ENCODE measurements at places on chromosomes 7 and 10.

- no peak for DNase-seq
Measured at GRCh38 chr7:33722383-33723101, 182.8 kb upstream of the BMPER start.

DNA sequence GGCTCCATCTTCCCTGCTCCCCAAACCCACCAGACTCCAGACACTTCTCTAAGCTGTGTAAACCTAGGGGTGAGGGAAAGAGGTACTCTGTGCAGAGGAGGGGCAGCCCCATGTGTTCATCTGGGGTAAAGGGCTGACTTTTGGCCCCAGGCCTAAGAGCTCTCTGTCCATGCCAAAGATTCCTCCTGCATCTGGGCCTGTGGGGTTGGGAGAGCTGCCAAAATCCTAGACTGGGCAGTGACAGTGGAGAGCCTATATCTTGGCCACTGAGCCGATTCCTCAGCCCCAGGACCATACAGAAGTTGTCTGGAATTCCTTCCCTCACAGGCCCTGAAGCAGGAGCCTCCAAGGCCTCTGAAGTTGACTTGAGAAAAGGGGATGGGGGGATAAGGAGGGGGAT, 25.3 kb upstream of the LEP start:
- DNase-seq = peak; percentile 61

DNA sequence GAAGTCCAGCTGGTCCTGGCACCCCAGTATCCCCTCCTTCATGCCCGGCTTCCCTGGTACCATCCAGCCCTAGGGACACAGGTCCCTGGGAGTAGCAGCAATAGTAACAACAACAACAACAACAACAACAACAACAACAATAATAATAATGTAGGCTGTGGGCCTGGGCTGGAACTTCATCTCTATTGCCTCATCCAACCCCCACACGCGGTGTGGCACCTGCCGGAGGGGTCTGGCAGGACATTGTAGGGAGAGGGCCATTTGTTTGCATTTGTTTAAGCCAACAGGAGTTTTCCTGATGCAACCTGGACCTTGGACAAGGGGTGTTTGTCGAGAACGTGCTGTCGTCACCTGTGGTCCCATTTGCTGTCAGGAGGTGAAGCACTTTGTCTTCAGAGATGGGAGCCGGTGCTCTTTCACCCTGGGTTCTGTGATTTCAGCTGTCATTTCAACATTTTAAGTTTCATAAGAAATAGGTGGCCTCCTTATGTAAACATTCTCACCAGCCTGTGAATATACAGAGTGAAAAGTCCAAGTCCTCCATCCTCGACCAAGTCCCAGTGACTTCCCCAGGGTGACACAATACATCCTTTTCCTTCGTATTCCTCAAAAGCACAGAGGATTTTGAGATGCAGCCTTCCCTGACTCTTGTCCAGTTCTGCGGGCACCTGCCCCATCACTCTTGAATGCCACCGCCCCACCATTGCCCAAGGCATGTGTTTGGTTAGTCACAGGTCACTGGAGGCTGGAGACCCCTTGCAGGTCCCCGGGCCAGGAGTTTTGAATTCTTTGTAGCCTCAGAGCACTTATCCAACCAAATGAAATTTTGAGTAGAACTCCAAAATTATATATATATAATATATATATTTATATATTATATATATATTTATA, 9.2 kb downstream of the LHPP start:
- no peak for DNase-seq

GRCh38 chr7:13031468-13031867, 344.0 kb downstream of the ARL4A start:
- DNase-seq = no peak

GRCh38 chr10:100829933-100830727, 82.6 kb upstream of the SLF2 start:
- no peak for DNase-seq

- no peak for DNase-seq
Measured at GRCh38 chr10:132845041-132845551, 59.1 kb upstream of the NKX6-2 start.

GRCh38 chr10:24437302-24437701, 228.4 kb downstream of the KIAA1217 start:
- DNase-seq = no peak

DNA sequence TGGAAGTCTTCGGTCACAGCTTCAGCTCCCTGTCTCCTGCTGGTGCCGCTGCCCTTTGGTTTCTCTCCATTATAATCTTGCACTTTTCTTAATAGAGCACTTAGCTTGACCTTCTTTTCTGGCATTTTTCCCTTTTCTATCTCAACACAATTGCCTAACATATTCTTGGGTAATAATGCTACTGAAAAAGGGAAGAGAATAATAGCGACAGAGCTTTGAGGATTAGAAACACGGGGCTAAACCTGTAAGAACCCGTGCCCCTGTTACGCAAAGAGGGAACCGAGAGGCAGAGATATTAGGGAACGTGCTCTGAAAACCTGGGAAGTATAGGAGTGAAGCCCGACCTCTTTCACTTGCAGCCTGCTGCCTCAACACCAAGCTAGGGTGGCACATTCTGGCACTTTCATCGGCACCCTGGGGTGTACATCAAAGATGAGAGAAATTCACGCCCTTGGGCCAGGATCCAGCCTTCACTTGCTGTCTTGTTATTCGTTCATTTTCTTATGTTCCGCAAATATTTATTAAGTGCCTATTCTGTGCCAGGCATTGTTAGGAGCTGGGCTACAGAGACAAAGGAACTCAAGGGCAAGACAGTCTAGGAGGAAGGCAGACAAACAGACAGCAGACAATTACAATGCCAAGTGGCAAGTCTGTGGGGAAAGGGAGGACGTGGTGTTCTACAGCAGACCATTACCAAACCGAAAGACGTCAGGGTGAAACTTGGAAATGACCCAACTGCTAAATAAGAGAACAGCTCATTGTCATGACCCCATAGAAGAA, 33.0 kb upstream of the GALNTL5 start:
- DNase-seq = no peak

DNA sequence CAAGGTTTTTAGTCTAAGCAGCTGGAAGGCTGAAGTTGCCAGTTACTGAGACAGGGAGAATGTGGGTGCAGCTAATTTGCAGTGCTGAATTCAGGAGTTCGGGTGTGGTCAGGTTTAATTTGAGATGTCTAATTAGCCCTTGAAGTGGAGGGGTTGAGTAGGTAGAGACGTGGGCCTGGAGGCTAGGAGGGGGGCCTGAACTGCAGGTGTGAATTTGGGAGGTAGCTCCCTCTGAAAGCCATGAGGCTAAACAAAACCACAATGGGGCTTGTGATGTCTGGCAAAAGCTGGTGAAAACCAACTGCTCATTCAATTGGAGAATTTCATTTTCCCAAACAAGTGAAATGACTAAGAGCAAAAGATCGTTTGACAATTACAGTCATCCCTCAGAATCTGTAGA, 246.0 kb upstream of the NFE2L3 start:
- no peak for DNase-seq

DNA sequence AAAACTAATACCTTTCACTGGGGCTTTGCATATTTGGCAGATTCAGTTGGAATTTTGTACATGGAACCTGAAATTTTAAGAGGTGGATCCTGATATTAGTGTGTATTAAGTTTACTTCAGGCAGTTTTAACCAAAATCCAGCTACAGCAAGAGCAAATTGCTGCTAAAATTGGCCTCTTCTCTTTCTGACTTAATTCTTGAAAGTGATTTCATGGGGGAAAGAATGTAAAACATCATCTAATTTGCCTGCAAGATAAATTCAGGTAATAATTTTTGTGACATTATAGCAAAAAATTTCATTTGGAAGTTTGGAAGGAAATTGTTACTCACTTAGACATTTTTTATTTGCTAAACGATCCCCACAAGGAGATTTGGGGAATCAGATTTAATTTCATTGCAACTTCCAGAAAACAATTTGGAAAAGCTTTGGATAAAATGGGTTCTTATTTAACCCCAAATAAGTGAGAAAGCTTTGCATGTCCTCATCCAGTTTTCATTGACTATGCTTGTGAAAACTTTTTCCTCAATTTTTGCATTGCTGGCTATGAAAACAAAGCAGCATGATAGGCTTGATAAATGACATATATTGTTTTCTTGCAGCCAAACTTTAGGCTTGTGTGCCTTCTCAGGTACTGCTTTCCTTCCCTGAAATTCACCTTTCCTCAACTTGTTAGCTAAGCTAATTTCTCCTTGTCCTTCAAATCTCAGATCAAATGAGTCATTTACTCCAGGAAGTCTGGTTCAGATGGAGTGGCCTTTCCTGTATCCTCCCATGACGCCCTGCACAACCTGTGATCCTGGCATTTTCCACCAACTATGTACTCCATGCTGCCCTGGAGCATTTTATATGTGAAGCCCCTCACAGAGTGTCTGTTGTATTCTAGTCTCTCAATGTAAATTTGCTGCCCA, 27.4 kb upstream of the ZNF438 start:
- no peak for DNase-seq

DNA sequence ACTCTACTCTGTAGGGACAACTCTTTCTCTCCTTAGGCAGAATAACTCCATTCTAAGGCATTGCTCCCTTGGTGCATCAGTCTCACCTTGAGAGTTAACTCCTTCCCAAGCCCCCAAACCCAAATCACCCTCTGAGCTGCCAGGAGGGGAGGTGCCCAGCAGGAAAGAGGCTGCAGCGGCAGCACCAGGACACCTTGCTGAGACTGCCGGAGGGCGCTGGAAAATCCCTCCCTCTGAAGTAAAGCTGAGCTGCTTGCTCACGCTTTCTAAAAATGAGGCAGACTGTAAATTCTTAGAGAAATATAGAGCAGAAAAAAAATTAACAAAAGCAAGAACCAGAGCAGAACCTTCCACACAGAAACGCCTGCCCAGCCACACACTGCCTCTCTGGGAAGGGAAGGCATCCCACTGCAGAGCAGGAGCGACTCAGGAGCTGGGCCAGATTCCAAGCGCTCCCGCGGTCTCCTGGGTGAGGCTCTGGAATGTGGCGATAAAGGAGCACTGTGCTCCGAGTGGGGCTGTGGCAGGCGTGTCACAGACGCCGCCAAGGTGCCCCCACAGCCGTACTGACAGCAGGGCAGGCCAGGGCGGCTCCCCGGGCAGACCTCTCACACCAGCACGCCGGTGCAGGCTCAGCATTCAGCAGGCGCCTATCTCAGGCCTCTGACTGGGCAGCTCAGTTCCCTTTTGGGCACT, 202.1 kb downstream of the TNS3 start:
- DNase-seq = no peak

- no peak for DNase-seq
Measured at GRCh38 chr7:56062382-56062781, 1.7 kb upstream of the SUMF2 start.

DNA sequence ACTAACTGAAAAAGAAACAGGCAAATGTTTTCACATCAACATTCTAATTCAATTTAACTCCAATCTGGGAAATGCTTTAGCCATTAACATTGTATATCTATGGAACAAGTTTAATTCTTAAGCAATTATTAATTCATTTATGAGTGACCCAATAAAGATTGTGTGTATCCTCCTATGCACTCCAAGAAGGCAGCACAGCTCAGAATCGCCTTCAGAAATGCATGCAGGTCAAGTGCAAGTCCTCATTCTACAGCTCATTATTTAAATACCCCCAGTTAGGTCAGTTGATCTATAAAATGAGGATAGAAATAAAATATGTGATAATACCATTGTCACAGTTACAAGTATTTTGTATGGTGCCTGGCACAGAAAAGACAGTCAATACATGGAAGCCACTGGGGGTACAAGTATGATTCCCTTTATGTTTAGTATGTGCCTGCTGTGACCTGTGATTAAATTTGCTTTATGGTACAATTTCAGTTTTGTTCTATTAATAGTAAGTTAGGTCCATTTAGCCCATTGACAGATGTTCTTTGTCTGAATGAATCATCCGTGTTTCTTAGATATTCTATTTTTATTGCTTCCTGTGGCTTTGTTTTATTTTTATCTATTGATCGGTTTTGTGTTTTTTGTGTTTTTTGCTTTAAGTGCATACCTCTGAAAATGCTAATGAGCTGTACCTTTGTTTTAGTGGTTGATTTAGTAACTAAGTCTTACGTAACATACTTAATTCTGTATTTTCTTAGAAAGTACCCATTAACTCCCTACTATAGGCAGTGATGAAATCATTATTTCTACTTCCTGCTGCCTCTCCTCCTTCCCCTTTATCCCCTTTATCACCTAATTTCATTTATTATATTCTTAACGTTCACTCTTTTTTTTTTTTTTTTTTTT, 42.8 kb downstream of the CPXM2 start:
- DNase-seq = no peak

- no peak for DNase-seq
Measured at GRCh38 chr7:141495057-141495456, 56.2 kb upstream of the AGK start.

- no peak for DNase-seq
Measured at GRCh38 chr7:122686360-122686878, 12.5 kb downstream of the RNF133 start.

DNA sequence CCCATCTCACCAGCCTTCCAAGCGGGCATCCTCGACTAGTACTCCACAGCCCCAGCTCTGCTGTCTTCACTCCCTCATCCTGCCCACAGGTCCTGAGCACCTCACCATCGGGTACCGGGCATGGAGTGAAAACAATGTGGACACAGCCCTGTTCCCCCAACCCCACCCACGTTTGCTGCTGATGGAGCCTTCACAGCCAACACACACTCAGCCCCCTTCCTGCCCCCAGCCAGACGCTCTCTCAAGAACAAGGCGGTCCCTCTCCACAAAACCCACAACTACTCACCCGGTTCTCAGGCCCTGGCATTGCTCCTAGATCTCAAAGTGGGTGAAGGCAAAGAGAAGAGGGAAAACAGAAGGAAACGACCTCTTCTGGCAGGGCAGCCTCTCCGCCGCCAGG, 56.1 kb downstream of the SLIT1 start:
- no peak for DNase-seq

GRCh38 chr7:36965625-36966024, 241.3 kb upstream of the AOAH start:
- no peak for DNase-seq

GRCh38 chr7:13476881-13477444, 512.5 kb downstream of the ETV1 start:
- no peak for DNase-seq
